ENCODE measurements at places on chromosomes 3 and 15.

DNA sequence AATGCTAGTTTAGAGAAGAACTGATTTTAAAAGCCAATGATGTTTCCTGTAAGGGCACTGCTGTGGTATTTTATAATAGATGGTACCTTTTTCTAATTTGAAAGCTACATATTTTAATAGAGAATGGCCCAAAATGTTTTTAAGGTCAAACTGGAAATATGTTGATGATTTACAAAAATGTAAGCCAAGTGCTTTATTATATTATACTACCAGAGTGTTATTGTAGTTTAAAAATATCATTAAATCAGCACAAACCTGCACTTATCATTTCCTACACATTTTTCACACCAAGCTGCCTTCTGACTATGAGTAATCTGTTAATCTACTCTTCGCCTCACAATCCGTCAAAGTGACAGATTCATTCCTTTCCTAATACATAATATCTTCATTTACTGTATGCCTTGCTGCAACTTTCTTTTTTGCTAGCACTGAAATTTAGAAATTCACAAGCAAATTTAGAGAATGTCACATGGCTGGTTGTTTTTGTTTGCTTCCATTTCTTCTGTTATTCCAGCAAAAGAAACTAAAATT lies 126.4 kb upstream of the FAM3D start:
- no peak for DNase-seq

DNA sequence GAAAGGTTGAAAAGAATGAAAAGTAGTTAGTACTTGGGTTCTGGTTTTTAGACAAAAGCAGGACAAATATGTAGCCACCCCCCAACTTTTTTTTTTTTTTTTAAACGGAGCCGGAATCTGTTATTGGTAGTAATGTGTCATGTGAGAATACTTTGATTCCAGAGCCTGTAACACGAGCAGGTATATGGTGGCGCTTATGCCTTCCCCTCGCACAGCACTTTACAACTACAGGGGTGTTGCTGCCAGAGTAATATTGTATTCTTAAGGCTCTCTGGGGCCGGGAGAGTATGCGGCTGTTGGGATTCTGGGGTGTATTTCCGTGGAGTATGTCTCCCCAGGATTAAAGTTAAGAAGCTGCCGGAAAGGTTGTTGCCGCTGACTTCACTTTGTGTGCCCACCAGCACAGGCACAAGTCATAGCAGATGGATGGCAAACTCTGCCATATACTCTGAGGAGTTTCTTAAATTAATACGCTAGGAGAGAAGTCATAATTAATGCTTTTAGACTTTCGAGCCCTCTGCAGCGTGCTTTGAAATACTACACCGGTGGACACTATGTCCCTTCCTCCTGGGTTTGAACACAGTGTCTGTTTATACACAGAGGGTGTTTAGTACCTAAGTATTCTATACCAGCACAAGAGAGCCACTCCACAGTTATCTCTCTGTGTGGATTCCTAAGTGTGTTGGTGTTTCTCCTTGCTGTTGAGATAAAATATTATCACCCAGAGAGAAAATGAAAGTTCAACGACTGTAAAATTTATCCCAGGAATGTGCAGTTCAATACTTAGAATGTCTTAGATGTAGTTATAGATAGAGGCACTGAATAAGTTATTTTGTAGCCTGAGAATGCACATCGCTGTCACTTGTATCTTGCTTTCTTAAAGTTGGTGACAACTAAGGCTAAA lies 1.4 kb downstream of the MBNL1 start:
- DNase-seq = no peak

DNA sequence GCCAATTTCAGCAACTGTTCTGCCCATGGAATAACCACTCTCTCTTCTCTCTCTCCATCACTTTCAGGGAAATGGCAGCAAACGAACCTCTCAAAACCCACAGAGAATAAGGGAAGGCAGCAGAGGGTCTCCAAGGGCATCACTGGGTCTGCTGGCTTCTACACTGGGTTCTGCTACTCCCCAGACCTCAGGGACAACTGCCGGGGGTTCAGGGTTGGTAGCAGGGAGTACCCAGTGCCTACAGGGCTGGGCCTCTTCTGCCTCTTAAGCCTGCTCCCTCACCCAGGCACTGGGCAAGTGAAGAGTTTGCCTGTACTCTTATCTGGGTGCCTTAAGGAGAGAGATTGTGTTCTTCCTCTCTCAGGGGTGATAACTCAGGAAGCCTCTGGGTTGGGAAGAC lies 2.5 kb downstream of the TCTA start:
- DNase-seq = no peak

- no peak for DNase-seq
Measured at GRCh38 chr3:151520105-151520504, 59.2 kb upstream of the IGSF10 start.

DNA sequence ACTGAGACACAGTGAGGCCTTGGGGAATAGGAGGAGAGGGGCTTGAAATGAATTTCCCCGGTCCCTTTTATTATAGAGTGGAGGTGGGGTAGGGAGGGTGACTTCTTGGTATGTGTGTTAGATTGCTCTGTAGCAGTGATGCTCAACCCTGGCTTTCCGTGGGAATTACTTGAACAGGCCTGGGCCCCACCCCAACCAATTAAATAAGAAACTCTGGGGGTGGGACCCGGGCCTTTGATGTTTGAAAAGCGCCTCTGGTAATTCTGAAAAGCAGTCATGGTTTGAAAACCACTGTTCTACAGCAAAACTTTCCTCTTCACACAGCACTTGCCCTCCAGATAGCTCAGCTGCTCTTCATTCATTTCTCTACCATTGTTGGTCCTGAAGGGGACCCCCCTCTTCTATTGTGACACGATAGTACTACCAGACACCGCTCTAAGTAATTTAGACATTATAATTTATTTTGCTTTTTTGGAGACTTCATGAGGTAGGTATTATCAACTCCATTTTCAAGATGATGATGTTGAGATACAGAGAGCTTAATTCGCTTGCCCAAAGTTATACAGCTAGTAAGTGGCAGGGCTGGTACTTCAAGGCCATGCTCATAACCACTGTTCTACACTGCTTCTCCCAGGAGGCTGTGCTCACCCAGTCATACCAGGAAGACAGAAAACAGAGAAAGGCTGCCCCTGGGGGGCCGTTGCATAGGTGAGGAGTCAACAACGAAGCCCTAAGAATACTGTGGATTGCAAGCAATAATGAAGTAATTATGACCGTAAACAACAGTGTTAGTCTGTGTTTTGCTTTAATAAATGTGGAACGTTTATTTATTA lies 176.2 kb downstream of the PEX5L start:
- no peak for DNase-seq

DNA sequence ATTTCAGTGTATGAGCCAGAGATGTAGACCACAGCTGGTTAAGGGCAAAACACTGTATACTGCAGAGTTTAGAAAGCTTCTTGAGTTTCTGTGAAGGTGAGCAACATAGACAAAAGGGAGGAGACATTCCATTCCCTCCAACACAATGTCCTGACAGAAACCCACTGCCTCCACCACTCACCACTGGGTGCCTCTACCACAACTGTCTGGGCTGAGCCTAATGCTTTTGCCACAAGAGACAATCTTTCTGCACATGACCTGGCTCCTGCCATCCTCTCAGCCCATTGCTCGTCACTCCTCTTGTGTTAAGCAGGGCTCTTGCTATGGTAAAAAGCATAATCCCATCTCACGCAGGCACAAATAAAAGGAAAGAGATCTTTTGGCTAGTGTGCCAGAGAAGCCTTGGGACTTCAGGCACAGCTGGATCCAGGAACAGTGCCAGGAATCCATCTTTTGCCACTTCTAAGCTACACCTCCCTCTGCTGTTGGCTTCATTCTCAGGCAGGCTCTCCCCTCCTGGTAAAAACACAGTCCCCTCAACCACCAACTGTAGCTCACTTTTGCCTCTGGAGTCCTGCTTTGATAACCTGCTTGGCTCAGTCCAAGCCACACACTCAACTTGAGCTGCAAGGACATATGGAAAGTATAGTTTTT lies 140.6 kb upstream of the PRR20G start:
- no peak for DNase-seq

DNA sequence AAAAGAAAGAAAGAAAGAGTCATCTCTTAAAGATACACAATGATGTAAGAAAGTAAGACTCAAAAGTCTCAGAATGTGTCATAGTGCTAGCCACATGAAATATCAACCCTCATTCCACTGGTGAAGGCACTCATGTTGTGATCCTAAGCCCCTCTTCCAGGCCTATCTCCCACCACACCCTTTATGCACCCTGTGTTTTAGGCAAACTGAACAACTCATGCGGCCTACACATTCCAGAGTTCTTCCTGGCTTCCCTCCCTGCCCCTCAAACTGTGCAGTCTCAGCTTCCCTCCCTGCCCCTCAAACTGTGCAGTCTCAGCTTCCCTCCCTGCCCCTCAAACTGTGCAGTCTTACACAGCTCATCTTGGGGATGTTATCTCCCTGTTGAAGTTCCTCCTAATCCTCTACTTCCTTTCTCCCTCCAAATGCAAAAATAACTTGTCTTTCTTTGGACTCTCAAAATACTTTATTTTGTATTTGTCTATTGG lies 69.0 kb upstream of the FNDC3B start:
- DNase-seq = no peak

DNA sequence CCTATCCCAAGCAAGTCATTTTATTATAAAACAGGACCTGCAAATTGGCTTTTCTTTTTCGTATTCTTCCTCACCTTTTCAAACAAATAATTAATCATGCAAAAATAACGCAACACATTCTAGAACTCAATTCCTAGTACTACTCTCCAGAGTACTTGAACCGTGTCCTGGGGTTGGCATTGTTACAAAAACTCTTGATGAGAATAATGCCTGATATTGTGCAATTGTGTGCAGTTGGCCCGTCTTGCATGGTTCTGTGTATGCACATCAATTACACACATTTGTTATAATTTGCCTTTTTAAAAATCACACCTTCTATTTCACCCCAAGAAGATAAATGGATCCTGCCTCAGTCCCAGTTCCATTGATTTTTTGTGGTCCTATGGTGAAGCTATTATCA lies 205.4 kb downstream of the EPHB1 start:
- DNase-seq = no peak

DNA sequence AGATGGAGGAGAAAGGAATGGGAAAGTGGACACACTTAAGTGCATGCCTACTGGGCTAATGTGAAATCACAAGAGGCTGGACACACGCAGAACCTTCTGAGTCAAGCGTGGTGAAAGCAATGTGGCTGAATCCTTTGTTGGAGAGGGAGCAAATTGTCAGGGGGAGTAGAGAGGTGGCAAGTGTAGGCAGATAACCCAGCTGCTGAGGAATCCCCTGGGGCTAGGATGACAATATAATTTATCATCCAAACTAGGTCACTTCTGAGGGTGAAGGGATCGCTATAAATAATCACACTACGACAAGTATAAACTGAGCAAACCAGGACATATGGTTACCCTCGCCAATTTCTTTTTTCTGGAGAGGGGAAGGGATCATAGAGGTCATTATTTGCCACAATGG lies 28.7 kb downstream of the TAMM41 start:
- no peak for DNase-seq

DNA sequence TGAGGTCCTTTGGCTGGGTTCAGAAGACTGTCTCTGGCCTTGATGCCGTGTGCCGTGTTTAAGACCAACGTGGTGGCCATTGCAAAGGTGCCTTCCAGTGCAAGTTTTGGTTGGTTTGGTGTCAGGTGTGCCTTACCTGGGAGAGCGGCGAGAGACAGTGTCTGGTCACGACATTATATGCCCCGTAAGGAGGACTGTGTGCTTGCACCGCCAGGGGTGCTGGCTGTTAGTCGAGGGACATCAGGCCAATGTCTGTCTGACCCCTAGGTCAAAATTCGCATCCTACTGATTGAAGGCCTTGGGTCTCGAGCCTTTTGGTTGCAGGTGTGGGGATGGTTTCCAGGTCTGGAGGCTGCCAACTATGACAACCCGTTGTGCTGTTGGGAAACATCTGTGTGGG lies 111.9 kb downstream of the SNRPN start:
- DNase-seq = no peak

- no peak for DNase-seq
Measured at GRCh38 chr15:50229336-50229735, 36.2 kb downstream of the HDC start.

- DNase-seq = no peak
Measured at GRCh38 chr3:13375464-13375863, 44.7 kb downstream of the NUP210 start.

- no peak for DNase-seq
Measured at GRCh38 chr3:2802429-2802828, 307.7 kb downstream of the IL5RA start.

- no peak for DNase-seq
Measured at GRCh38 chr15:45637552-45638033, 2.8 kb downstream of the SQOR start.

- no peak for DNase-seq
Measured at GRCh38 chr3:123297627-123297899, 95.8 kb downstream of the SEC22A start.

GRCh38 chr3:159679900-159680299 lies 308.7 kb upstream of the IL12A start:
- no peak for DNase-seq

GRCh38 chr3:54962200-54962599 lies 34.3 kb upstream of the LRTM1 start:
- no peak for DNase-seq

- DNase-seq = no peak
Measured at GRCh38 chr15:100373120-100373896, 31.5 kb upstream of the ADAMTS17 start.

DNA sequence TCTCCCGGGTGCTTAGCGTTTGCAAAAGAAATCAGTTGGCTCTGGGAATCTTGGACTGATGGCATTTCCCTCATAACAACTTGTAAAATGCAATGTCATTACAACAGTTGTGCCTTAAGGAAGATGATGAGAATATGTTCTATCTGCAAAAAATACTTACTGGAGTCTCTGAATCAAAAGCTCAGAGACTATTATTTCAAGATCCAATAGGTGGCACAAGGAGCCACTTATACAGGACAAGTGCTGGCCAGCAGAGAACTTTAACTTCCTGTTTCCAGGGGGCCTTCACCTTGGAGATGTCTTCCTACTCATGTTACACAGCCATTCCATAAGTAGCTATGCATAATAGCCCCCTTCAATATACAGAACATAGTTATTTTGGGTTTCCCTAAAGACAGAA lies 8.9 kb upstream of the RPS27L start:
- no peak for DNase-seq

- no peak for DNase-seq
Measured at GRCh38 chr3:185825006-185825638, at the start of gene IGF2BP2. Gene IGF2BP2 (minus strand): TSS chr3:185825042. CDS start chr3:185824960, 82 bp downstream.

DNA sequence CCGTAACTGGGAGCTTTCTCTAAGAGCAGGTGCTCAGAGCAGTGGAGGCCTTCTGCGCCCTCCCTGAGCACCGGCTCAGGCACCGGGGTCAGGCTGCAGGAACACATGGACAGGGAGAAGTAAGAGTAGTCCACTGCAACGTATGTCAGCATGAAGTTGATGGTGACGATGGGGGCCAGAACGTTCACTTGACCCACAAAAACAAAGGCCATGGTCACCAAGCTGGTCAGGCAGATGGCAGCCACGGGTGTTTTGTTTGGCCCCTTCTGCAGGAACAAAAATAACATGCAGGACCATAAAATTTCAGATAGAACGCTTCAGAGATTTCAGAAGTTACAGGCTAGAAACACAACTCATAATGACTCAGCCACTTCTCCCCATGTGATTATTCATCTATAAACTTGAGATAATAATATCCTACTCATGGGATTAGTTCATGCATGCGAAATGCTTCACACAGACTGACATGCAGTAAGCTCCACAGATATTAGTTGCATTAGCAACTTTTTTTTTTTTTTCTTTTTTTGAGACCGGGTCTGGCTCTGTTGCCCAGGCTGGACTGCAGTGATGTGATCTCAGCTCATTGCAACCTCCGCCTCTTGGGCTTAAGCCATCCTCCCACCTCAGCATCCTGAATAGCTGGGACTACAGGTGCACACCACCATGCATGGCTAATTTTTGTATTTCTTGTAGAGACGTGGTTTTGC lies 52.2 kb upstream of the HEG1 start:
- DNase-seq = no peak

- no peak for DNase-seq
Measured at GRCh38 chr3:9072667-9073009, 109.4 kb upstream of the RAD18 start.

All from activated T-helper 1 cell treated with anti-CD3 and anti-CD28 coated beads, Interleukin-2, amount 50 U/mL, for 16 hours (primary cell).